ENCODE measurements at places on chromosomes 16 and 17.

DNA sequence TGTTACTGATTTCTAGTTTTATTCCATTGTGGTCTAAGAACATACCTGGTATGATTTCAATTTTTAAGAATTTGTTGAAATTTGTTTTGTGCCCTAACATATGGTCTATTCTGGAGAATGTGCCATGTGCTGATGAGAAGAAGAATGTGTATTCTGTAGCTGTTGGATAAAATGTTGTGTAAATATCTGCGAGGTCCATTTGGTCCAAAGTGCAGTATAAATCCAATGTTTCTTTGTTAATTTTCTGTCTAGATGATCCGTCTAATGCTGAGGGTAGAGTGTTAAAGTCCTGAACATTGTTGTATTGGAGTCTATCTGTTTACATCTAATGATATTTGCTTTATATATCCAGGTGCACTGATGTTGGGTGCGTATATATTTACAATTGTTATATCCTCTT is 9.9 kb downstream of the ACSM3 start:
- no peaks in the 10 kb centered on the region for H3K36me3 ChIP-seq
- H3K4me1 ChIP-seq: no peaks in the 10 kb centered on the region
- H3K27me3 ChIP-seq: no peaks in the 10 kb centered on the region

- peaks cover 1% of the 10 kb centered on the region for H3K4me1 ChIP-seq
- no peaks in the 10 kb centered on the region for H3K36me3 ChIP-seq
- no peaks in the 10 kb centered on the region for H3K27me3 ChIP-seq
- H3K4me3 ChIP-seq: no peak overlapping the region
Observed at GRCh38 chr16:50664270-50664669, 16.8 kb downstream of the SNX20 start.

- DNase-seq: no peak
- H3K27ac ChIP-seq: no peak overlapping the region
- H3K4me1 ChIP-seq: peaks cover 6% of the 10 kb centered on the region
- H3K27me3 ChIP-seq: no peaks in the 10 kb centered on the region
- no peak overlapping the region for H3K4me3 ChIP-seq
- no peaks in the 10 kb centered on the region for H3K36me3 ChIP-seq
Observed at GRCh38 chr16:14007450-14007849, 63.7 kb upstream of the MRTFB start.

GRCh38 chr16:87060034-87060986 is 256.9 kb downstream of the C16orf95 start:
- H3K27me3 ChIP-seq: no peaks in the 10 kb centered on the region
- H3K27ac ChIP-seq: no peak overlapping the region
- no peaks in the 10 kb centered on the region for H3K36me3 ChIP-seq
- no peak overlapping the region for H3K4me3 ChIP-seq

DNA sequence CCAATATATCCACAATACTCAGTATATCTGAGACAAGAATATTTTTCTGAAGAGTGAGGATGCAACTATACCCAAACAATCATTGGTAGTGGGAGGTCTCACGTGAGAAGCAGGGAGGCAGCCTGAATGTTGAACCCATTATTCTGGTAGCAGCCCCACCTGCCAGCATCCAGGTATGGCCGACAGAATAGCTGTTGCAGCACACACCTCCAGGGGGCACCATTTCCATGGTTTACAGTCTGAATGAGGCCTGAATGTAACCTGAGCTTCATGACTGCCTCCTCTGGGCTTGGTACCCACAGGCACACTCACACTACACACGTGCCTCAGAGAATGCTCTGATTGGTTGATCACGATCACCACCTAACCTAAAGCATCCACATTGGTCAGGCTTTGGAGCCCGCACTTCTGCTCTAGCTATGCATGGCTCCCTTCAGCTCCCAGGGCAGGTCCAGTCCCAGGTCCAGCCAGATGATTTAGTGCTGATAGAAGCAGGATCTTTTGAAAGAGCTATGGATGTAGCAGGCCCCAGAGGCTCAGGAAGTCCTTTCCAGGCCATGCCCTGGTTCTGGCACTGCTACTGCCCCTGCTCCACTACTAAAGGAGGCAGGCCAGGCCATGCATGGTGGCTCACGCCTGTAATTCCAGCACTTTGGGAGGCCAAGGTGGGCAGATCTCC is 11.0 kb upstream of the CBFB start:
- H3K27ac ChIP-seq: no peak overlapping the region
- H3K4me3 ChIP-seq: no peak overlapping the region
- H3K4me1 ChIP-seq: peaks cover 6% of the 10 kb centered on the region

- H3K4me1 ChIP-seq: peaks cover 3% of the 10 kb centered on the region
- no peak overlapping the region for H3K27ac ChIP-seq
- H3K4me3 ChIP-seq: no peak overlapping the region
- no peaks in the 10 kb centered on the region for H3K27me3 ChIP-seq
Observed at GRCh38 chr16:19844945-19845641, 39.6 kb downstream of the GPRC5B start.

- no peak for DNase-seq
- no peaks in the 10 kb centered on the region for H3K27me3 ChIP-seq
- H3K27ac ChIP-seq: no peak overlapping the region
- no peaks in the 10 kb centered on the region for H3K36me3 ChIP-seq
- no peaks in the 10 kb centered on the region for H3K4me1 ChIP-seq
Observed at GRCh38 chr17:61047515-61047914, 352.1 kb upstream of the TBX2 start.

DNA sequence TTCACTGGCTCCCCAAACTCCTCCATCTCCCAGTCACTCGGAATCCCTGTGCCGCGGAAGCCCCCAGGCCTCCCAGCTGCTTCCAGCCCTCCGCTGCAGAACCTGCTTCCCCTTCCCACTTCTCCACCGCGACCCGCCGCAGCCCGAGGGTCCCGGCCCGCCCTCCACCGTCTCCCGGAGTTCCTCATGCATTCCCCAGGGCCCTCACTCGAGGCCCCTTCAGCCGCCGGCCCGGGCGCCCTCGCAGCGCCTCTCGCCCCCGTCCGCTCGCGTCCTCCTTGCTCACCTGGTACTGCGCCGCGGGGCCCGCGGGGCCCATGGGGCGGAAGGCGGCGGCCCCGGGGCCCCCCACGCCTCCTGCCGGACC is 329 bp downstream of the SMARCD2 start:
- DNase-seq: no peak
- peak overlapping the region; percentile 88 for H3K27ac ChIP-seq
- H3K27me3 ChIP-seq: no peaks in the 10 kb centered on the region
- H3K4me3 ChIP-seq: peak overlapping the region; percentile 100

DNA sequence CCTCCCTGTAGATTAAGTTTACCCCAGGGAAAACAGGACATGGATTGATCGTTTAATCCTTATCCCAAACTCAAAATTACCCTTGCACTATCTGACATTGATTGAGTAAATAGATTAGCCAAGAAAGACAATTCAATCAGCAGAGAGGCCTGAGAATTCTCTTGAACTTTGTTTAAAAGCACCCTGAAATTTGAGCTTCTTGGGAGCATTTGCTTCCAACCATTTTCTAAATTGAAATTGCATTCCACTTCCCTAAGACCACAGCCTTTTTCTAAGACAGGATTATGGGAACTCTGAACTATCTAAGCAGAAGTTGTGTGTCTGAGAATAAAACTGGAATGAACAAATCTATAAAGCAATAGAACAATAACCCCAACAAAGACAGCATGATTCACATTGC is 76.6 kb upstream of the TNRC6A start:
- no peaks in the 10 kb centered on the region for H3K27me3 ChIP-seq
- H3K4me3 ChIP-seq: no peak overlapping the region
- no peak for DNase-seq
- H3K4me1 ChIP-seq: peaks cover 1% of the 10 kb centered on the region

DNA sequence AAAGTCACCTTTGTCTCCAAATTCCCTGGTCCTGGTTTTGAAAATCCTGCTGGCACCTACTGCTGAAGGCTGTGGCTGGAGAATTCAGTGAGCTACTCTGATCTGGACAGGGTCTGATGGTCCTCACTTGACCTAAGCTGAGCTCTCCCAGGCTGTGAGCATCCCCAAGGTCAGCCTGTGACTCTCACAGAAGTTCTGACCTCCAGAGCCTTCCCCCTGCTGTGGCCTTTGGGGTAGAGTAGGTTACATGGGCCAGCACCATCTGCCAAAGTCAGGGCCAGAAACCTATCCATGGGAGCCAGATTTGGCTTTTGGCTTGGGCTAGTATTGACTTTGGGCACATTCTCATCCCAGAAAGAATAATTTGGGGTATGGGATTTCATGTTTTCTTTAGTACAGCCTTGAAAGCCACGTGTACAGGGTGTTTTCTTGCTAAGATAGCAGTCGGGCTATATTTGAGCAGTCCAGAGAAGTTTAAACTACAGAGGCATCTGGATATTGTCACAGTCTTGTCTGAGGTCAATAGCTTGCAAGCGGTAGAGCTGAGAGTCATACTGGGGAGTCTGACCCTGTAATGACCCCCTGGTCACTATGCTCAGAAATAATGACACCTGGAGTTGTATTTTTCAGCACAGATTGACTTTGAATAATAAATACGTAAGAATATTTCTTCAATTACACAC is 6.2 kb upstream of the AGRP start:
- DNase-seq: peak; percentile 38
- no peak overlapping the region for H3K4me3 ChIP-seq
- peaks cover 9% of the 10 kb centered on the region for H3K4me1 ChIP-seq
- no peaks in the 10 kb centered on the region for H3K36me3 ChIP-seq

DNA sequence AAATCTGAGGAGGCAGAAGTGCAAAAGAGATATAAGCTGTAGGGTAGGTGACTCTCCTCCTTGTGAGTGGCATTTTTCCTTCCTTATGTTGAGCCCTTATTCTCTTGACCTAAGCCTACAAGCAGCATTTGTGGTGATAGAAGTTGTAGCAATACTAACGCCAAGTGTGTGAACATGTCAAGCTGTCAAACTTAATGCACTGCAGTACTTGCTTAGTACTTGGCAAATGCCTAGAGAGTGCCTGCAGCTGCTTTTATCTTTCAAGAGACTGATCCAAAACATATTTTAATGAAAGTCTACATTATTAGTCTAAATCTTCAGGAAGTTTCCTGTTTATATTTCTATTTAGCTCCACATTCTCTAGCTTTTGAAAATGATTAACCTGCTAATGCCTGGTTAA is 83.2 kb downstream of the CNTNAP4 start:
- no peaks in the 10 kb centered on the region for H3K36me3 ChIP-seq
- no peak overlapping the region for H3K4me3 ChIP-seq
- DNase-seq: no peak
- H3K4me1 ChIP-seq: no peaks in the 10 kb centered on the region

- no peak overlapping the region for H3K4me3 ChIP-seq
- H3K27me3 ChIP-seq: no peaks in the 10 kb centered on the region
- H3K36me3 ChIP-seq: no peaks in the 10 kb centered on the region
- H3K27ac ChIP-seq: no peak overlapping the region
Observed at GRCh38 chr16:4032768-4033167, 83.5 kb downstream of the ADCY9 start.

DNA sequence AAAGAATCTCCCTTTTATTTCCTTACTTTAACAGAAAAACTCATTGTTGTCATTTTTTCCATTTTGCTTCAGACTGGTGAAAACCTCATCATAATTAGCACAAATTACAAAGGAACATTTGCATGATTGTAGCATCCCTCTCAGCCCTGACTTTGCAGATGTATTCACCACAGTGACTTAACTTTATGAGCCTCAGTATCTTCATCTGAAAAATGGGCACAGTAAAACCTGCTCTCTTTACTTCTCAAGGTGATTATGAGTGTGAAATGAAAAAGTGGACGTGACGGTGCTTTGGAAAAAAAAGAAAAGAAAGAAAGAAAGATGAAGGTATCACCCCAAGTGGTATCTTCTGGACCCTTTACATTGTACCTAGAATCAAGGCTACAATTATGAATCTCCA is 193.4 kb upstream of the TOX3 start:
- H3K36me3 ChIP-seq: no peaks in the 10 kb centered on the region
- H3K27ac ChIP-seq: no peak overlapping the region
- no peak for DNase-seq
- H3K27me3 ChIP-seq: no peaks in the 10 kb centered on the region
- H3K4me1 ChIP-seq: no peaks in the 10 kb centered on the region
- H3K4me3 ChIP-seq: no peak overlapping the region

- DNase-seq: no peak
- no peaks in the 10 kb centered on the region for H3K36me3 ChIP-seq
- H3K4me3 ChIP-seq: no peak overlapping the region
- no peaks in the 10 kb centered on the region for H3K27me3 ChIP-seq
- H3K27ac ChIP-seq: no peak overlapping the region
Observed at GRCh38 chr16:27175888-27176287, 27.4 kb upstream of the KDM8 start.

DNA sequence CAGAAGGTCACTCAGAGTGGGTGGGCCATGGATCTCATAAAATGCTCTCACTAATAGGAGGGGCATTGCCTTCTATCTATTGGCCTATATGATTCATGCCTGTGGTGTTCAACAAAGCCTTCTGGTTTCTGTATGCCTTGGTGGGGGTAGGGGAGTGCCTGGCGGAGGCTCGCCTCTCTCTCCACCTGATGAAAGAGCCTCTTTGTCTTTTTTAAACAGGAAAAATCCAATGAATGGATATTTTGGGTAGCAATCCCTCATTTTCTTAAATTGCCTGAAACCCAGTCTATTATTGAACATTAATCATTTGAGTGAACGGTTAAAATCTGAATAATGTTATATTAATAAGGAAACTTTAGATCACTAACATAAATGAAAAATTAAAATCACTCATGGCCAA is 90.6 kb downstream of the TOX3 start:
- H3K4me3 ChIP-seq: no peak overlapping the region
- no peaks in the 10 kb centered on the region for H3K4me1 ChIP-seq
- H3K27me3 ChIP-seq: no peaks in the 10 kb centered on the region
- H3K27ac ChIP-seq: no peak overlapping the region

- H3K27ac ChIP-seq: no peak overlapping the region
- no peaks in the 10 kb centered on the region for H3K36me3 ChIP-seq
- no peak for DNase-seq
Observed at GRCh38 chr16:25038239-25038954, 23.2 kb upstream of the ARHGAP17 start.

GRCh38 chr17:20203761-20204263 is 194.7 kb downstream of the SPECC1 start:
- DNase-seq: no peak
- H3K27ac ChIP-seq: no peak overlapping the region
- H3K36me3 ChIP-seq: no peaks in the 10 kb centered on the region
- no peak overlapping the region for H3K4me3 ChIP-seq
- no peaks in the 10 kb centered on the region for H3K27me3 ChIP-seq
